ENCODE measurements at places on chromosomes 11 and 22. TPM values are rescaled to one million over a fixed set of nuclear protein-coding genes. Genes with fewer than 3 reads are reported as not detected.

Gene GAB4
- total RNA-seq: not detected

Gene MAJIN
- total RNA-seq: not detected

Gene RASGRP2
- total RNA-seq: 19.8 TPM

Gene BRSK2
- total RNA-seq: 0.44 TPM

Gene MIOX
- total RNA-seq: not detected

Gene BIRC3
- total RNA-seq: 0.98 TPM

Gene SCN2B
- total RNA-seq: 4.2 TPM

Gene ZNF214
- total RNA-seq: 3.4 TPM

DNA sequence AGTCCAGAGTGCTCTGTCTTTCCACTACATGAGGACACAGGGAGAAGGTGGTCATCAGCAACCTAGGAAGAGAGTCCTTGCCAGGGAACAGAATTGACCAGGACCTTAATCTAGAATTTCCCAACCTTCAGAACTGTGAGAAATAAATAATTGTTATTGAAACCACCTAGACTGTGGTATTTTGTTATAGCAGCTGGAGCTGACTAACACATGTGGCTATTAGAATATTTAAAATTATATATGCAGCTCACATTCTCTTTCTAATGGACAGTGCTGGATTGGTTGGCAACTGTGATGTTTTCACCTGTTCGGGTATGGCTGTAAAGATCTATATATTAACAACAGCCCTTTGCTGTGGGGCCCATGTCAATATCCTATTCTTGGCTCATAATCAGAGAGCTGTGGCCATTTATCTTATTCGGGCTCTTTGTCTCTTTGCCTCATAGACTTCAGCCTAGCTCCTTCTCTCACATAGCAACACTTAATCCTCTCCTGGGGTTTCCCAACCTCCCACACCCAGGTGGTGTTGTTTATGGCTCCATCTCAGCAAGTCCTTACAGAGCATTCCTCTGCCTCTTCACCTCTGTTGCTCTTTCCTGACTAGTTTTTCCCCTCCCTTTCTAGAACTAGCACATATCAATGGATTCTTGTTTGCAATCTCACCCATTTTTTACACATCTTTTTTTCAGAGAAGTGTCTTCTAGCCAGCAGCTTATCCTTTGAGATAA, 46.4 kb upstream of the AMOTL1 start:
- H3K27ac ChIP-seq: no peak overlapping the region
- H3K4me3 ChIP-seq: no peak overlapping the region
- H3K27me3 ChIP-seq: no peaks in the 10 kb centered on the region
- no peaks in the 10 kb centered on the region for H3K36me3 ChIP-seq
- no peak for DNase-seq

GRCh38 chr11:111585371-111585770, 16.9 kb upstream of the SIK2 start:
- no peaks in the 10 kb centered on the region for H3K27me3 ChIP-seq
- no peaks in the 10 kb centered on the region for H3K36me3 ChIP-seq
- no peak for DNase-seq
- no peak overlapping the region for H3K4me3 ChIP-seq
- no peaks in the 10 kb centered on the region for H3K4me1 ChIP-seq

- peak; percentile 21 for DNase-seq
- no peak overlapping the region for H3K4me3 ChIP-seq
- H3K4me1 ChIP-seq: peaks cover 11% of the 10 kb centered on the region
- no peaks in the 10 kb centered on the region for H3K36me3 ChIP-seq
- H3K27ac ChIP-seq: peak overlapping the region; percentile 77
Observed at GRCh38 chr22:19567157-19568009, 43.2 kb upstream of the CLDN5 start.

DNA sequence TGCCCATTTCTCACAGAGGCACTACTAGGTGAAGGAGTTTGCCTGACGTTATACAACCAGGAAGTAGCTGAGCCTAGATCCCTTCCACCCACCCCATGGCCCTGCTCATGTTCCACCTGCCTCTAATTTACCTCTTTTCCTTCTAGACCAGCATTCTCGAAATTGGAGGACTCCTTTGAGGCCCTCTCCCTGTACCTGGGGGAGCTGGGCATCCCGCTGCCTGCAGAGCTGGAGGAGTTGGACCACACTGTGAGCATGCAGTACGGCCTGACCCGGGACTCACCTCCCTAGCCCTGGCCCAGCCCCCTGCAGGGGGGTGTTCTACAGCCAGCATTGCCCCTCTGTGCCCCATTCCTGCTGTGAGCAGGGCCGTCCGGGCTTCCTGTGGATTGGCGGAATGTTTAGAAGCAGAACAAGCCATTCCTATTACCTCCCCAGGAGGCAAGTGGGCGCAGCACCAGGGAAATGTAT, 14.1 kb downstream of the PIK3IP1 start:
- H3K27ac ChIP-seq: no peak overlapping the region
- no peak for DNase-seq
- H3K27me3 ChIP-seq: no peaks in the 10 kb centered on the region
- no peak overlapping the region for H3K4me3 ChIP-seq

DNA sequence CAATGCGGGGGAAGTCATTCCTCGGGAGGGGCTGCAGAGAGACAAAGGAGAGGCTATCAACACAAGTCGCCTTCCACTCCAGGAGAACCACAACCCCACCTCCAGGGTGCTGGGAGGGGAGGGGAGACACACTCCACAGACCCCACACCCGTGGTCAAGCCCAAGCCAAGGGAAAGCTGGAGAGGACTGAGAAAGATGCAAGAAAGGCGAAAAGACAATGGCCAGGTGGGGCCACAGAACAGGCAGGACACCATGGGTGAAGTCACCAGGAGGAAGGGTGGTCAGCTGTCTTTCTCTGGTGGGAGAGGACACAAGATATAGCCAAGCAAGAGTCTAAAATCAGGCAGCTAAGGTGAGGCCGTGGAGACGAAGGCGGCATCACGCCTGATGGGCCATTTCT, 16.0 kb downstream of the HDHD5 start:
- H3K27ac ChIP-seq: no peak overlapping the region
- DNase-seq: no peak
- H3K27me3 ChIP-seq: no peaks in the 10 kb centered on the region
- H3K4me3 ChIP-seq: no peak overlapping the region

DNA sequence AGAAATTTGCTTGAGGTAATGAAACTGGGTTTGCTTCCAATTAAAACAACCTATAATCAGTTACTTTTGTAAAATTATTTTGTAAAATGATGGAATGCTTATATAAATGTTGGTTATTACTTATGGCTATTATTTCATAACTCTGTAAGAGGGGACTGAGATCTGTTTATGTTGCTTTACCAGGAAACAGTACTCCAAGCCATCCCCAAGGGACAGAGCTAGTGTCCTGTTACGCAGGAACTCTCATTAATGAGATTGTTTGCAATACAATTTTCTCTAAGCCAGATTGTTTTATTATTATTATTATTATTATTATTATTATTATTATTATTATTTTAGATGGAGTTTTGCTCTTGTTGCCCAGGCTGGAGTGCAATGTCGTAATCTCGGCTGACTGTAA, 2.3 kb upstream of the NOX4 start:
- DNase-seq: peak; percentile 55
- H3K4me1 ChIP-seq: peaks cover 3% of the 10 kb centered on the region
- no peaks in the 10 kb centered on the region for H3K36me3 ChIP-seq
- no peaks in the 10 kb centered on the region for H3K27me3 ChIP-seq

DNA sequence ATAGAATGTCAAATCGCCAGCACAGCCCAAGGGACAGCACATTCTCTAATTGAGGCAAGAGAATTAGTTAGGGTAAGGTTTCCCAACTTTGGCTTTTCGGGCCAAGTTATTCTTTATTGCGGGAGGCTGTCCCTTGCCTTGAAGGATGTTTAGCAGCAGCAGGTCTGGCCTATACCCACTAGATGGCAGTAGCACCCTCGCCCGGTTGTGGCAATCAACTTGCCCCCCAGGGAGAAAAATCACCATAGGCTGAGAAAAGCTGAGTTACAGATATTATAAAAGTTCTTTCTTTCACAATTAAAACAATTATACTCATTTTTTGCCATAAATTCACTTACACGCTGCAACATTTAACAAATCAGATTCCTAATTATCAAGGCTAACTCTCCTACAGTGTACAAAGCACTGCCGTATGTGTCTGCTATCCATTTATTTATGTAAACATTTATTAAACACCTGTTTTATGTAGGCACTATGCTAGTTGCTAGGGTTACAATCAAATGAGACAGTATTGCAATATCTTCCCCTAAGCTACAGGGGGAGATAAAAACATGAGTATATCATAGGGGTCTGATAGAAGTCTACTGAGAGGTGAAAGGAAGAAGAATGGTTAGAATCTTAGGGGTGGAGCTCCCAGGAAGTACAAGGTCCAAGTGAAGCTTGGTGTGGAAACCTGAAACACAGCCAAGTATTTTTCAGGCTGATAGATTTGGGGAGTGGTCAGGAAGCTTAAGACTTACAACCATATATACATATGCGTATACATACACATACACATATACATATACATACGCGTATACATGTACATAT, 452.3 kb downstream of the RAB38 start:
- H3K27me3 ChIP-seq: no peaks in the 10 kb centered on the region
- H3K36me3 ChIP-seq: no peaks in the 10 kb centered on the region
- H3K4me1 ChIP-seq: no peaks in the 10 kb centered on the region
- DNase-seq: no peak
- H3K27ac ChIP-seq: no peak overlapping the region

DNA sequence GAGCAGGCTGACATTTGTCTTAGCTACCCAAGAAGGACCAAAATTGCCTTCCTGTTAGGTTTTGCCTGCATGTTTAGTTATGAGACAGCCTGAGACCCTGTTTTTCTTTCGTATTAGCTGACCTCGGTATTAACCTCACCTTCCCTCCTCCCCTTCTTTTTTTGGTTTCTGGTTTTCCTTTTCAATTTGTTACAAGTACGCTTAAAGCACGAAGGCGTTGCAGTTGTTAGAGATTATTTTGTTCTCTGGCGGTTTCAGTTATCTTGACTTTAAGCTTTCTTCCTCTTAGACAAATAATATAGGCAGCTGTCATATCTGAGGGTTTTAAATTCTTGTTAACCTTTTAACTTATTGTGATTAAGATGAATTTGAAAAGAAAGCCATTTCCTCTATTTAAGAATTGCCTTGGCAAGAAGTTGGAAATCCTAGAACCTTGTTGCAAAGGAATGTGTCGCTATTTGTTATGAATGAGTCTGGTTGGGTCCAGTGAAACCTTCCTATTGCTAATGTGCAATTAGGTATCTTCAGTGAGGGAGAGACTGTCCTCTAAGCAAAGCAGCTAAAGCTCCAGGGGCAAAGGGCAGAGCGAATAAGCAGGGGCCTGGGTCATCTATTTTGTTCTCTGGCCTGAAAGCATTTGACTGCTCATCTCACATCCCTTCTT, 45.7 kb downstream of the PACS1 start:
- H3K36me3 ChIP-seq: no peaks in the 10 kb centered on the region
- peaks cover 5% of the 10 kb centered on the region for H3K4me1 ChIP-seq
- H3K27ac ChIP-seq: no peak overlapping the region
- H3K27me3 ChIP-seq: no peaks in the 10 kb centered on the region
- no peak overlapping the region for H3K4me3 ChIP-seq

DNA sequence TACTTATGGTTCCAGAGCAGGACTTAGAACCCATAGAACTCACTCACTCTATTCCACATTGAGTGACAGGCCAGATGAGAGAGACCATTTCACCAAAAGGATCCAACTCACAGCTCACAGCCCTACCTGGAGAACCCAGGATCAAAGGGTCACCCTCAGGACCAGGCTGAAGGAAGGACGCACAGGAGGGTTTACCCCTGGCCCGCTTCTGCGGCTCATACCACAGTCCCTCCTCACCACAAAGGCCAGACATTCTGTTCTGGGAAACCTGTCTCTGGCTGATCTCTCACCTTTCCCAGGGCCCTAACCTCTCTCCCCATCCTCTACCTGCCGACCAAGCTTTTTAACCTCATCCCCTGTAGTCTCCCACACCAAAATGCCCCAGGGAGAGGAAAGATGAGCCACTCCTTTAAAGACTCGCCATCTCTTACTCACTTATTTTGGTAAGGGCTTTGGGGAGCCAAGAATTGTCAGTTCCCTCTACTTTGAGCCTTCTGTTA, 4.7 kb downstream of the FOSL1 start:
- H3K27me3 ChIP-seq: peaks cover 43% of the 10 kb centered on the region
- H3K4me3 ChIP-seq: no peak overlapping the region
- no peaks in the 10 kb centered on the region for H3K36me3 ChIP-seq
- no peak for DNase-seq
- peaks cover 42% of the 10 kb centered on the region for H3K4me1 ChIP-seq

DNA sequence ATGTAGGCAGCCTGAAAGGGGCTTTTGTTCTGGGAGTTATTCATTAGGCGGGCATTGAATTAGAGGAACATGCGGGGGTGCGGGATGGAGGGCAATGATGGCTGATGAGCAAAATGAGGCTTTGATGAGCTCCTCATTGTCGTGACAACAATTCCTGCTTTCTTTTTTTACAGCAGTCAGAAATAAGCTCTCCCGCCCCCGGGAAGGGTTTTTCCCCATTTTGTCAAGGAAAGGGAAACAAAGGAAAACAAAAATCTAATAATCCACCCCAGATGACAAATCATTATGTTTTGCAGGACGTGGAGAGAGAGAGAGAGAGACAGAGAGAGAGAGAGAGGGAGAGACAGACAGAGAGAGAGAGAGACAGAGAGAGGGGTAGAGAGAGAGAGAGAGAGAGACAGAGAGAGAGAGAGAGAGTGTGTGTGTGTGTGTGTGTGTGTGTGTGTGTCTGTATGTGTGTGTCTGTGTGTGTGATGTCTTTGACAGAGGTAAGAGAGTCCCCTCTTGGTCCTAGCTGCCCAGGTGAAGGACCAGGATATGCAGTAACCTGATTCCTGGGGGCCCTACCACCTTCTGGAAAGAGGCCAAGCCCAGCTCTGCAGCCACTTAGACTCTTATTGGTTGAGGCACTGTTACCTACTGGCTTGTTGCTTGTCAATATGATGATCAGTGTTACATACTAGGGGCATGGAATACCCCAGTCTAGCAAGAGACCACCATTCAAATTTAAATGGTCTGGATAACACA, 46.7 kb upstream of the PARVA start:
- no peak overlapping the region for H3K4me3 ChIP-seq
- no peak overlapping the region for H3K27ac ChIP-seq
- no peaks in the 10 kb centered on the region for H3K36me3 ChIP-seq
- peaks cover 3% of the 10 kb centered on the region for H3K4me1 ChIP-seq
- no peaks in the 10 kb centered on the region for H3K27me3 ChIP-seq
- DNase-seq: peak; percentile 18

DNA sequence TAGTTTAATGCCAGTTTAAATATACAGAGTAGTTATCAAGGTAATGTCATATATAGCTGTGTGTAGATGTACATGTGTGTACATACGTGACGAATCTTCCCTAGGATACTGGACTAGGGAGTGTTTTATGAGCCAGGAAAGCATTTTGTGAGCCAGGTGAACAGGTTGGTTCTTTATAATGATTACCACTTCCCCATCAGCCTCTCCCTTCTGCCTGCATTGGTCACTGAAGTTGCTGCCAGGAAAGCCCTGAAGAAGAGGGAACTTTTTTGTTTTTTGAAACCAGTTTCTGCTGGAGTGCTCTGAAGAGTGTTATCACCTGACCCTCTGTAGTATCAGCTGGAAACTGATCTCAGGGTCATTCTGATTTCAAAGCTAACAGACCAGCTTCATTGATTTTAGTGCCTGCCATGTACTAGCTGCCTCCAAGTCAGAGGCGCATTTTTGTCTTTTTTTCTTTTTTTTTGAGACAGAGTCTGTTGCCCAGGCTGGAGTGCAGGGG, 14.2 kb upstream of the ST14 start:
- peaks cover 2% of the 10 kb centered on the region for H3K4me1 ChIP-seq
- no peaks in the 10 kb centered on the region for H3K27me3 ChIP-seq
- H3K36me3 ChIP-seq: peaks cover 29% of the 10 kb centered on the region
- H3K4me3 ChIP-seq: no peak overlapping the region
